ENCODE measurements at places on chromosomes 3 and 15.

DNA sequence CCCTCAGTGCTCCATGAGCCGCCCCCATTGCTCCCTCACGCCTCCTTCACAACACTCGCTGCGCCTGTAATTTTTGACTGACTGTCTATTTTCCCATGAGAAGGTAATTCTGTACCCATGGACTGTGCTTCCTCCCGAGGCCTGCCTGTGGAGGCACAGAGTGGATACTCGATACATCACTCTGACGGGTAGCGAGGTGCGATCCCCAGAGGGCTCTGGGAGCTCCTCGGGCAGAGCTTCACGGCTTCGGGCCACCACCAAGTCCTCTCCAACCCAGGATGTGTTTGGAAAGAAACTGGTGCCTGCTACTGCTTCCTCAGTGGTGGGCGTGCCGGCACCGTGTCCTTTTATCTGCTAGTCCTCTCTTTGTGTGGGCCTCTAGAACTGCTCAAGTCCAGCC is 108.6 kb upstream of the DLG1 start:
- DNase-seq, result no peak

GRCh38 chr3:169475978-169476698 is 187.4 kb downstream of the MECOM start:
- DNase-seq, result no peak

GRCh38 chr3:52831500-52832301 is 1.2 kb upstream of the ITIH4 start:
- no peak for DNase-seq

- no peak for DNase-seq
Observed at GRCh38 chr3:3353153-3353552, 173.7 kb upstream of the CRBN start.

DNA sequence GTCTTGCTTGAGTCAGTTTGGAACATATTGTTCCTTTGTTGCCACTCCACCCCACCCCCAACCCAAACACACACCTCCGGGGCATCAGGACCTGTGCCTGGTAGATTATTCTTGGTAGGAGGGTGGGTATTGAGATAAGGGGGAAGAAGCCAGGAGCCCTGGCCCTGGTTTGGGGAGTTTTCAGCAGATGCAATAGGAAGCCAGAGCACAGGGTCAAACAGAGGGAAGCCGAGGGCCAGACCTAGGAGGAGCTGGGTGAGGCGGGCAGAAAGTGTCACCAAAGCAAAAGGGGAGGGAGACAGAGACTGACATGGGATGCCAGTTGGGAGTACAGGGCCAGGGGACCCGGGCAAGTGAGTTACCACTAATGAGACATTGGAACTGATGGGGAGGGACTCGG is 163.1 kb downstream of the RPLP1 start:
- DNase-seq, result no peak

DNA sequence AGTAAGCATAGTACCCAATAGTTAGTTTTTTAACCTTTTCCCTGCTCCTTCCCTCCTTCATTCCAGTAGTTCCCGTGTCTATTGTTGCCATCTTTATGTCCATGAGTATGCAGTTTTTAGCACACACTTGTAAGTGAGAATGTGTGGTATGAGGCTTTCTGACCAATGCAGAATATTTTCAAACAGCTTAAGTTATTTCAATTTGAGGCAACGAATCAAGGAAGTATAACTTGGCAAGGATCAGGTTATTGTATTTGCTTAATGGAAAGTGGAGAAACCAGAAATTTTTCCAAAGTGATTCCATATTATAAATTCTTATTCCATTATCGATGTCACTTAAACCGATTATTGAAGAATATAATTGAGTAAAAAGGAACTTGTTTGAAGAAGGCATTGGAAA is 954.8 kb downstream of the GBE1 start:
- DNase-seq, result no peak

DNA sequence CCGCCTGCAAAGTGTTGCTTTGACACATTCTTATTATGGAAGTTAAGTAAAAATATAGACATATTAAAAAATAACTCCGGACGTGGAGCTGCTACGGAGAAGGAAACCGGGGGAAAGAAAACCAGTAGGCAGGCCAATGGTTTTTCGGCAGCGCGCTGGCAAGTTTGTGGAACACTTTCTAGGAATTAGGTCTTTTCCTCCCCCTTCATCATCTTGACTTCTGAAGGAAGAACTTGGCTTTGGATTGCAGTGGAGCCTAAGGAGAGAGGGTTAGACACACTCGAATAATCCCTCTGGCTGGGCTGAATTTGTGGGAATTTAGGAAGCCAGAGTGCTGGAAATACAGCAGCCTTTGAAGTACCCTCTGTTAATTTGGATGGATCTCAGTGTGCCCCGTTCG is 317 bp downstream of the ROBO2 start:
- DNase-seq, result no peak

DNA sequence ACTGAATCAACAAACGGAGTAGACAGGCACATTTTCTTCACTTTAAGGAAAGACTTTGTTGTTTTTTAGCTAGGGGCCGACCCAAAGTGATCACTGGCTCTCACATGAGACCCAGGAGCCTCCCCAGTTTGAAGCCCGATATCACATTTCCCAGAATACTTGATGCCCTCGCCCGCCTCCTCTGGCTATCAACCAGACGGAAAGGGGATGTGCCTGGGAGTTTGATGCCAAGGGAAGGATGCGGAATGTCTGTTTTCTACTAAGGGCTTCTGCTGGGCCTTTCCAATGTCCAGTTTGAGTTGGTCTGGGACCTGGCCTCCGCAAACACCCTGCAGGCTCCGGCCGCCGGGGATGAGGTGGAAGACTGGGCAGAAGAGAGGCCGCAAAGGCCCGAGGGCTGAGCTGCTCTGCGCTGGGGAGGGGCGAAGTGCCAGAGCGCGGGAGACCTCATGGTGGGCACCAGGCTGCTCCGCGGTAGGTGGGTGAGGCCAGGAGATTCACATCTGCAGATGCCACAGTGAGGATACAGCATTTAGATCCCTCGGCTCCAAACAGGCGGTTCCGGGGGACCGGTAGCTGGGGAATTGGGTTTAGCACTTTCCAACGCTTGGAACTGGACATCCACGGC is 491 bp upstream of the ZNF774 start:
- no peak for DNase-seq

DNA sequence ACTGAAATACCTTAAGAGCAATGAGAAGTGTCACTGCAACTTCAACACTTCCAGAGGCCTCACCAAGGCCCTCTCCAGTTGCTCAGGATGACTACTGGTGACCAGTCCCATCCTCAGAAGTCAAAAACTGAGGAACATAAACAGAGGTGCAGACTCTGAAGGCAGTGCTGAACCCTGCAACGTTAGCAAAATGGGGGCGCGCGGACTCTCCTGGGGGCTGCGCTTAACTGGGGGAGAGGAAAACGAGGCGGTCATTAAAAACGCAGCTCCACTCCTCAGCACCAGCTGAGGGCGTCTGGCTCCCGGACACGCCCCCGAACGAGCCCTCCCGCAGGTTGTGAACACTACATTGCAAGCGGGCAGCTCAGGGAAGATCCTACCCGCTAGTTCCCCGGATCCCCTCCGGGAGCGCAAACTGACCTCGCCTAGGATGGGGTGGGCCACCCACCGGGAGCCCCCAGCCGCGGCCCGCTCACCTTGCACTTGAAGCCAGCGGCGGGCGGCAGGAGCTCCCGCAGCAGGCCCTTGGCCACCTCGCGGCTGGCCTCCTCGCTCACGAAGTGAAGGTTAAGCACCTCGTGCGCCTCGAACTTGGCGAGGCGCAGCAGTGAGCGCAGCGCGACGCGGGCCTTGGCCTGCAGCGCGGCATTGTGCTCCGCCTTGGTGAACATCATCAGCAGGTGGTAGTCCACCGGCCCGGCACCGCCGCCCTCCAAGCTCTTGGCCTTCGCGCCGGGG is 711 bp downstream of the XXYLT1 start:
- DNase-seq, result no peak

- no peak for DNase-seq
Observed at GRCh38 chr3:106814231-106814630, 563.0 kb upstream of the CCDC54 start.

- peak; percentile 21 for DNase-seq
Observed at GRCh38 chr3:157174290-157174648, 14.3 kb upstream of the CCNL1 start.

DNA sequence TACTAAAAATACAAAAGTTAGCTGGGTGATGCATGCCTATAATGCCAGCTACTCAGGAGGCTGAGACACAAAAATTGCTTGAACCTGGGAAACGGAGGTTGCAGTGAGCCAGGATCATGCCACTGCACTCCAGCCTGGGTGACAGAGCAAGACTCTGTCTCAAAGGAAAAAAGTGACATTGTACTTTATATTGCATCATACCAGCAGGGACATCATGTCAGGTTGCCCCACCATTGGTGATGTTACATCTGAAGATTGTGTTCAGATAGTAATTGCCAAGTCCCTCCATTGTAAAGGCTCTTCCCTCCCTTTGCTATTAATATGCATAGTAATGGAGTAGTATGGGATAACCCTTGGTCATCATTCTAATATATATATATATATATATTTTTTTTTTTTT is 44.8 kb downstream of the FOXL2 start:
- DNase-seq, result no peak

DNA sequence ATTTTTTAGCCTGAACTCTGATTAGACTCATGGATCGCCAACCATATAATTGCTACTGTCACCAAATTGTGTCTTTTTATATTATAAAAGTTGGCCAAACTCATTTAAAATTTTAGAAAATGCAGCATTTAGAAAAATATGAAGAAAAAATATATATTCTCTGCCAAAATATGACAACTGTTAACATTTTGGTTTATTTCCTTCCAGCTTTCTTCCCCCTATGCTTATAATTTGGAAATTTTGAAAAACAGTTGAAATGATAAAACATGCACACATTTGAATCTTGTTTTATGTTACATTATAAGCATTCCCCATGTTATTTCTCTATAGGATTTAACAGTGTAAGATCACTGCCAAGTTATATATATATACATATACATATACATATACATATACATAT is 1112.8 kb downstream of the TUSC7 start:
- DNase-seq, result no peak

DNA sequence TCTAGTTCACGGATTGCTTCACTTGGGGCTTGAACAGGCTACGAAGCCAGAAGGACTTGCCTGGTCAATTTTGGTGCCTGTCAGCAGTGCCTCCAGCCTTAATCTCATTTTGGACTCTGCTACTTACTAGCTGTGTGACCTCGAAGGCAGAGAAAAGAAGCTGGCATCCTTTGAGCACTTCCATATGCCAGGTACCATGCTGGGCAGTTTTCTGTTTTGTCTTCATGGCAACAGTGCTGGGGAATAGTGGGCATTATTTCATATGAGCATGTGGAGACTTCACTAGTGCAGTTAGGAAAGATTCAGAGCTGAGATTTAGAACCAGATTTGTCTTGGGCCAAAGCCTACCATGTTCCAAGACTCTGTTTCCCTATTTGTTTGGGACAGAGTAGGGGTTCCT is 92.2 kb downstream of the LRTM1 start:
- no peak for DNase-seq

DNA sequence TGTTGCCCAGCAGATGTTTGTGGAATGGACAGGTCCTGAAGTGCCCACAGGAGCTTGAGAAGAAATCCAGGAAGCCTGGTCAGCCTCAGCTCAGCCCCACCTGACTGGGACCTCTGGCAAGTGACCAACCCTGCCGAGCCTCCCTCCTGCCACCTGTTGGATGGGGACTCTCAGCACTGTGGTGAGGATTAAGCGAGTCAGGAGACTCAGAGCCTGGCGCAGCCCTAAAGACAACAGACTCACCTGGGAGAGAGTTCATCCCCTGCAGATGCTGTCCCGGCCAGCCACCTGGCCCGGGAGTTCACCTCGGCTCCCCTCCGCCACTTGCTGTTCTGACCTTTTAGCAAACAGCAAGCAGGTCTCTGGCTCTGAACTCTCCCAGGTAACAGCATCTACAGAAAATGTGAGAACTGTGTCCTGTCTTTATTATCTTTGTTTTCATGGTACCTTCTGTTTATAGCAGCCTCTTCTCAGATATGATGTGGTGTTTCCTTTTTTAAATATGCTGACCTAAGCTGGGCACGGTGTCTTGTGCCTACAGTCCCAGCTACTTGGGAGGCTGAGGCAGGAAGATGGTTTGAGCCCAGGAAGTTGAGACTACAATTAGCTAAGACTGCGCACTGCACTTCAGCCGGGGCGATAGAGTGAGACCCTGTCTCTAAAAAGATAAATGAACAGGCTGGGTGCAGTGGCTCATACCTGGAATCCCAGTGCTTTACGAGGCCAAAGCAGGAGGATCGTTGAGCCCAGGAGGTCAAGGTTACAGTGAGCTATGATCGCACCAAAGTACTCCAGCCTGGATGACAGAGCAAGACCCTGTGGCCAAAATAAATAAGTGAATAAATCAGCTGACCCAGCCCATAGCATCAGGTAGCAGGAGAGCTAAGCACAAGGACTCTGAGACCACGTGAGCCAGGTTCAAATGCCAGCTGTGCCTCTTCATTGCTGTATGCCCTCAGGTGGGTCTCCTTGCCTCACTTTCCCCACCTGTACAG is 32.4 kb upstream of the SLC6A6 start:
- DNase-seq, result no peak

- no peak for DNase-seq
Observed at GRCh38 chr3:23078735-23079134, 124.4 kb upstream of the UBE2E2 start.

- DNase-seq, result no peak
Observed at GRCh38 chr3:157390713-157391515, 45.7 kb upstream of the PTX3 start.

DNA sequence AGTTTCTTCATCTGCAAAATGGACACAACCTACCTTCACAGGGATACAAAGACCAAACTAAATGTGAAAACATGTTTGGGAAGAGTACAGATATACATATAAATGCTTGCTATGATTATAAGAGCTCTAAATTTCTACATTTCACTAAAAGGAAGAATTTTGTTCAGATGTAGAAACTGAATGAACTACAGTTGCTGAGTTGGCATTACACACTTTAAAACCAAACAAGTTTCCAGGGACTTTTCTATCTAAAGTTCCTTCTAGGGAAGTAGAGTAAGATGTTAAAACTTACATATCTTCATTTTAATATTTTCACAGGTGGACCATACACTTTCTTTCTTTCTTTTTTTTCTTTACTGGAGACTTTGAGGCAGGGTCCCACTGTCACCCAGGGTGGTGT is 4.6 kb downstream of the AAGAB start:
- no peak for DNase-seq
